ENCODE measurements at places on chromosomes 3 and 15. TPM values are rescaled to one million over a fixed set of nuclear protein-coding genes. Genes with fewer than 3 reads are reported as not detected.

CDCP1 gene
- total RNA-seq = 37.5 TPM

BRK1 gene
- 153 TPM for total RNA-seq

EOMES gene
- not detected for total RNA-seq

PLA2G4E gene
- not detected for total RNA-seq

FLNB gene
- total RNA-seq = 105 TPM

Measured in regular cardiac myocyte (primary cell).